ENCODE measurements at places on chromosomes 4 and X.

DNA sequence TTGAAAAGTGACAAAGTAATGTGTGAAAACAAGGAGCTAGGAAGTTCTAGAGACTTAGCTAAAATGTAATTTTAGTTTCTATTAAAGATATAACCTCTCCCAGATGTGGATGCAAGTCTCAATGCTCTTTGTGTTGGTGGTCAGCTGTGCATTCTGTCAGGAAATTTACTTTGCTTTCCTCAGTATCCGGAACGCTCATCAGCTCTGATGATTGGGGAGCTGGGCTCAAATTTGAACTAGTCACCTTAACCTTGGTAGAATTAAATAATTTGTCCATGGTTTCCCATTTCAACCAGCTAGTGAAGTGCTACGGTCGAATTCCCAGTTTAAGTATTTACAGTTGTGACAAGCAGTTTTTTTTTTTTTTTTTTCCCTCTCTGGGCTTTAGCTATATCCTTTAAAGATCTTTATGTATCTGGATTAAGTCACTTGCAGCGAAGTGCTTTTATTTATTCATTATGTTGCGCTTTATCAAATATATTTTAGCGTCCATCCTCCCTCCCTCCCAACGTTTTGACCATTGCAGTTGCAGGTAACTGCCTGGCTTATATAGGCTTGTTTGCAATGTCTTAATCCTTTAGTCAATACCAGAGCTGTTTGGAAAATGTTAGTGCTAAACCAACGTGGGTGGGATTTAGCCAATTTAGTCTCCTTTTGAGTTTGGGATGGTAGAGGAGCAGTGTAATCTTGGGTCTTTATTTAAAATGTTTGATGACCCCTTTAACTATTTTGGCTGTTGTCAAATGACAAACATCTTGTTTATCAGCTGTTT lies 2.1 kb downstream of the OGT start:
- DNase-seq, result no peak

- no peak for DNase-seq
Observed at GRCh38 chr4:106104276-106104675, 209.0 kb downstream of the NPNT start.

DNA sequence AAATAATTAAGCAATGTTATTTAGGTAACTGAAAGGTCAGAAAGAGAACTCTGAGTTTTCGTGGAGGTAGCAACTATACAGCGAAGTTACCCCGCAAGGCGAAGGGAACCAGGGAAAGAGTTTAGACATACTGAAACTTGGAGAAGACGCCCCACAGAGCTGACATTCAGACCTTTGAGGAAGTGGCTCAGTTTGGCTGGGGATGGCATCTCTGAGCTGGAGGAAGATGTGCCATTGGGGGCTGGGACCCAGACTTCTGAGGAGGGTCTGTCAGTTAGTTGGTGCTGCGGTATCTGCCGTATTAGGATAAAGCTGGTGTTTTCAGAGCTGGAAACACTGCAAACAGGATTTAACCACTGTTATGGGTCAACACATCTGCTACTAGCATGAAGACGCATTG lies 156.6 kb downstream of the ANKRD50 start:
- no peak for DNase-seq

DNA sequence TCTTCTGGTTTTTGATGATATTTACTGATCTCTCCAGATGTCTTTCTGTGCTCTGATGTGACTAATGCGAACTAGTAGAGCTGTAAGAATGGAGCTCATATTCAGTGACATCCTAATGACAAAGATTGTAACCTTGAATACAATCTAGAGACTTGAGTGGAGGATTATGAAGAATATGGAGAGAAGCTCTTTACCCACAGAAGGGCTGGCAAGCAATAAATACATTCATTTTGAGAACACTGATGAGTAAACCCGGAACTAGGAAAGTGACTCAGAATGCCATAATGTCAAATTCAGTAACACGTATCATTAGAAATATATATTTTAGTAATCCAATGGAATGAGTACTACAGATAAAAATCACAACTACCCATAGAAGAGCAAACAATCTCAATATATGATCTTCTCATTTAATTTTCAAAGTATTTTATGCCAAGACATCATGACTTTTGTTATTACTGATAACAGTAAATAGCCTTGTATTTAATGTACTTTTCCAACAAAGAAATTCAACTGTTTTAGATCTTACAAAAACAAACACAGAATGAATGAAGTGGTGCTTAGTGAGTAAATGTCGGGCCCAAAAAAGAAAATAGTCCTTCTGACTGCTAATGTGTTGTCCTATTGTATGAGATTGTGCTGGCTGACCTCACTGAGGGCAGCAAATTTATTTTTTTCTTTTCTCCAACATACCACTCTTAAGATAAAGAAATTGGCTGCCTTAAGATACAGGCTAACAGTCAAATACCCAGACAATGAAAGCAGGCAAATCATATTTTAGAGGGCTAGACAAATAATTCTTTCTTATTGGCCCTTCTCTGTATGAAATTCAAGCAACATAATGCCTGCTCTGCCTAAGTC lies 49.2 kb upstream of the HDAC8 start:
- no peak for DNase-seq

GRCh38 chr4:98643755-98644154 lies 14.7 kb downstream of the TSPAN5 start:
- no peak for DNase-seq

DNA sequence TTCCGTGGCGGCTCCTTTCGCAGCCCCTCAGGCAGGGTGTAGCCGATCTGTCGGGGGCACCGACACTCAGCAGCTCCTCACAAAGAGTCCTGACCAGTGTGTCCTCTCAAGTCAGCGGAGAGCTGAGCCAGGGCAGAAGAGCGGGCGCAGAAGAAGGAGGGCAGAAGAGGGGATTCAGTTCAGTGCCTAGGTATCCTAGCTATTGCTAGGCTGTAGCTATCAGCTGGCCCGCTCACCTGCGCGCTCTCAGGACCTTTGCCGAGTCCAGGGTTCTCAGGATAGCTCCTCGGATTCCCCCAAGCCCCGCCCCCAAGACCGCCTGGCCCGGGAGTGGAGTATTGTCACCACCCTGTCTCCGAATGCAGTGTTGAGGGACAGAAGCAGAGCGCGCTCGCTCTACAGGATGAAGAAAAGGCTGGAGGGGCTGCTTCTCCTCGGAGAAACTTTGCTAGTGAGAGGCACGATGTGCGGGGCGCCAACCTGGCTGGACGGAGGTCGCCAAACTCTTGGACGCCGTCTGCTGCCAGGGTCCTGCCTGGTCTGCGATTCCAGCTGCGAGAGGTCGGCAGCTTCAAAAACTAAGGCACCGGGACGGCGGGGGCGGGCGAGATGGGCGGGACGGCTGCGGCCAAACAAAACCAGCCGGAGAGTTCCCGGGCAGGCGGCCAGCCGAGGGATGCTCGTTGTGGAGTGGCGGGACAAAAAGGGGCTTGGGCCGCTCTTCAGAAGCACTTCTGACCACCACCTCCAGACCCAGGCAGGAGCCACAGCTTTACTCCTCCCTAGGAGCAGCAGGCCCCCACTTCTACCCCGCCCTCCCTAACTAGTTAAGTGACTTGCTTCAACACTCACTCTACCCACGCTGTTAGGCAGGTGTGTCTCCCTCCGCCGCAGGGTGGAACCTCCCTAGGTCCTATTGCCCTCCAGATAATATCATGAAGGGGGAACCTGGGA lies at the start of gene XKRX:
Gene XKRX, minus strand, starts transcription at position 258 of the 954 bp plus-strand sequence. CDS start 613 bp downstream, outside the sequence.
- DNase-seq, result peak; percentile 53

- DNase-seq, result peak; percentile 15
Observed at GRCh38 chrX:129823115-129823514, 20.6 kb downstream of the ZDHHC9 start.

DNA sequence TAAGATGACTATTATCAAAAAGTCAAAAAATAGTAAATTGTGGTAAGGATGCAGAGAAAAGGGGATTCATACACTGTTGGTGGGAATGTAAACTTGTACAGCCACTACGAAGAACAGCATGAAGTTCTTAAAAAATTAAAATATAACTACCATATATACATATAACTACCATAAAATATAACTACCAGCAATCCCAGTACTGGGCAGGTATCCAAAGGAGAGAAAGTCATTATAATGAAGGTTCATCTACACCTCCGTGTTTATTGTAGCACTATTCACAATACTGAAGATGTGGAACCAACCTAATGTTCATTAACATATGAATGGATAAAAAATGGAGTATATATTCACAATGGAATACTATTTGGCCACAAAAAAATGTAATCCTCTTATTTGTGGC lies 360.9 kb upstream of the CT83 start:
- DNase-seq, result no peak

DNA sequence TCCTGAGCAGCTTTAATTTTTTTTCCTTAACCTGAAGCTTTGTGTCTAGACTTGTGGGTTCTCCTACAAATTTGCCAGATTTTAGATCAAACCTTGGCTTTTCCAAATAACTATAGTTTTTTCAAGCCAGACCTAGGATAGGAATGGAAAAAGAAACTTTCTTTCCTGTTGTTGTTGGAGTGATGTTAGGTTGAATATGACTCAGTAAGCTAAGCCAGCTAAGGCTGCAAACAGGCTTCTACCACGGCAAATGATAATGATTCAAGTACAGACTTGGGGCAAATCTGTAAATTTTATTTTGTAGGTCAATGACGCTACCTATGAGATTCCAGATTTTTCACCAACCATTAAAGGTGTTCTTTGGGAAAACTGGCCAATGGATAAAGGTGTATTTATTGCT lies 45.6 kb downstream of the WDR19 start:
- no peak for DNase-seq

DNA sequence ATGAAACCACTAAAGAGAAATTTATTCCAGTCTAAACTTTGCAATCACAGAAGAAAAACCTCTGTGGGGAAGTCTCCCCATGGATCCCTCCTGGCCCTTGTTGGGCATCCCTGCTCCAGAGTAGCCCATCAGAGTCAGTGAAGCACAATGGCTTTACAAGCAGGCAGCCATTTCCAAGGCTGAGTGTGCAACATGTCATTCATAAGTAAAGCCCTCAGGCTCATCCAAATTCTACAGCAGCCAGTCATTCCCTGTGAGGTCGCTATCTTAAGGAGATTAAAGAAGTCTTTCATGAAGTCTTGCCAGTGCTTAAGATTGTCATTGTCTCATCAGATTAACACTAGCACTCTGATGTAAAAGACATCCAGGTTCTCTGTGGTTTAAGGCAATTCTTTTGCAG lies 17.0 kb upstream of the MAPK10 start:
- no peak for DNase-seq

All from NCI-H1417 (cell line).